Cortex of kidney (tissue), 1 donor: ENCODE measurements at places on chromosomes 11 and 22.

DNA sequence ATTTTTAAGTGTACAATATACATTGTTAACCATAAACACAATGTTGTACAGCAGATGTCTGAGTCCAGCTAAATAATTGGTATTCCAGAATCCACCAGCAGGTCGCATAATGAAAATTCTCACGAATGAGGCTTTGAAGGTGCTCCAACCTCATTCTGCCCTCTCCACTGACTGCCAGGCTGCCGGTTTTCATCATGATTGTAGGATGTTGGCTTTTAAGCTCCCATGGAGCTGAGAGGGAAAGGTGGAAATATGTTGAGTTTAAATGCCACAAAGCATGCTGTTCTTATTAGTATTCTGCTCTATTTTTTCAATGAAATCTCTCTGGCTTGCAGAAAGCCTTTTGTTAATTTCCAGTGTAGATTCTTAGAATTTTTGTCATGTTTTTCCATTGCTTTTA is 337.2 kb upstream of the DDI1 start:
- no peak for DNase-seq

GRCh38 chr11:125886997-125887372 is 483 bp upstream of the HYLS1 start:
- no peak for DNase-seq

DNA sequence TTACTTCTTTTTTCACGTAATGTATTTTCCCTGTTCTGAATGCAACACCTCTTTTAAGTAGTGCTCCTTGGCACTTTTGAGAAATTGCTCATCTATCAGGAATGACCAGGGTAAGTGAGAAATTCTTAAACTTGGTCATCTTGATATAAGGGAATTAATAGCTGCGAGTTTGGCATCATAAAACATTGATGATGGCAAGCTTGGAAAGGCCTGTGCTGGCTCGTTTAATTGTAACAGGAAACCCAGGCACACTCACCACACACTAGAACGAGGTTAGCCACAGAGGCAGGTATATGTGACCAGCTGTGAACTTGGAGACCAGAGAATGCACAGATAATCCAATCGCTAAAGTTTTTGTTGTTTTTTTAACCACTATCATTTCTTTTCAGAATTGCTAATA is 24.3 kb downstream of the FAM118A start:
- no peak for DNase-seq

DNA sequence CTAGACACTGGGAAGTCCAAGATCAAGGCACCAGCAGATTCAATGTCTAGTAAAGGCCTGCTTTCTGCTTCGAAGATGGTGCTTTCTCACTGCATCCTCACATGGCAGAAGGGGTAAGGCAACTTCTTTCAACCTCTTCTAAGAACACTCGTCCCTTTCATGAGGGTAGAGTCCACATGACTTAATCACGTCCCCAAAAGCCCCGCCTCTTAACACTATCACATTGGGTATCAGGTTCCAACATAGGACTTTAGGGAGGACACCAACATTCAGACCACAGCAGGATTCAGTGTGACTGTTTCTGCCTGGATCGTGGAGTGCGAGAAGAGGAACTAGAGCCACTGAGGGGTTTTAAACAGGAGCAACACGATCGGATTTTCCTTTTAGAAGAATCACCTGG is 3.7 kb upstream of the TIRAP start:
- no peak for DNase-seq

GRCh38 chr22:43622886-43623285 is 189.2 kb downstream of the EFCAB6 start:
- DNase-seq = no peak

DNA sequence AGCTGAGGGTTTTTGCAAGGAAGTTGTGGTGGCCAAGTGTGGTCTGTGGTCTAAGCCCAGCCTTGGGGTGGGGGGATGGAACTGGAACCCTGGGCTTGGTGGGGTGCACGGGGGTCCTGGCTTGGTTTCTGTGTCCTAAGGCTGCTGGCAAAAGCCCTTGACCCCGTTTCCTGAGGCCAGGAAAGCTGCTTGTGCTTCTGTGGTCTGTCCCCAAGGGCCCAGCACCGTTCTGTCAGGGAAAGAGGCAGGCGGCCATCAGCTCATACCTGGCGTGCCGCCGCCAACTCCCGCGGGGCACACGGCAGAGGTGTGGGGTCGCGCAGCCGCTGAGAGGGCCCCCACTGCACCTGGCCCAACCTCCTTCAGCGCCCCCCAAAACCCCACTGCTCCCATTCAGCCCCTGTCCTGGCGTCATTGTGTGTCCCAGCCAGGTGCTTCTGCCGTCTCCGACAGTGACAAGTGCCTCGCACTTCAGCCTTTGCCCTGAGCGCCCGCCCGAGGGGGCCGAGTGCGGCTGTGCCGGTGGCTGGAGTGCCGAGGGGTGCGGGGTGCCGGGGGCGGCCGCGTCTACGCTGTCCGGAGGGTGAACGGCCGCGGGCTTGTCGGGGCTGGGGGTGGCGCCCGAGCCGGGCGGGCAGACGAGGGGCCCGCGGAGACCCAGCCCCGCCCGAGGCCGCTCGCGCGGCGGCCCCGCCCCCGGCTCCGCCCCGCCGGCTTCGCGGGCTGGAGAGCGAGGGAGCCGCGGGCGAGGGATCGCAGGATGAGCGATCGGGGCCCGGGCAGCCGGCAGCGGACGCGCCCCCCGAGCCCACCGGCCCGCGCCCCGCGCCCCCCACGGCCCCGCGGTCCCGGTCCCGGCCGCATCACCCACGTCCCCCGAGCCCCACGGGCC is at the start of gene CNIH2:
Gene CNIH2, plus strand, starts transcription at position 705 of the 892 bp plus-strand sequence. CDS start 282 bp downstream, outside the sequence.
- no peak for DNase-seq

DNA sequence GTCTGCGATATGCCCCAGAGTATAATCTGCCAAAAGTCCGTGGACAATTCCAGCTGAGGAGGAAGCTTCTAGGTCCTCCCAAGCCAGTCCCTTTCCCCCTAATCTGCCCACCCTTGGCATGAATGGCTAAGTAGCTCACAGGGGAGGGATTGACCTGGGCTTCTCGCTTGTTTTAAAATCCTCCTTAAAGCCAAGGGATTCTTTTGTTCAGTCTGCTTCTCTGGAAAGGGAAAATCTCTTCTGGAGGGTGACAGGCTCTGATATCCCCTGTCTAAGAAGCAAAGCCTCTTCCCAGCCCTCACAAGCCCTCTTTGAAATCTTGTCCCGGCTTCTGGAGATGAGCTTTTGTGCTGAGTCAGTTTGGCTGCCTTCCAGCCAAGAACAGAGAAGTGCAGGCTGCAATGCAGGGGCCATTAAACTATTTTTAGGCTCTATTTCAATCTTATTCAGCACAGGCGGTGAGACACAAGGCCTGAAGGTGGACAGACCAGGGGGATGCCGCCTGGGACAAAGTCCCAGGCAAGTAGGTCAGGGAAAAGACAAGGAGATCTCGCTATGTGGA is 23.9 kb downstream of the NEFH start:
- DNase-seq = no peak

DNA sequence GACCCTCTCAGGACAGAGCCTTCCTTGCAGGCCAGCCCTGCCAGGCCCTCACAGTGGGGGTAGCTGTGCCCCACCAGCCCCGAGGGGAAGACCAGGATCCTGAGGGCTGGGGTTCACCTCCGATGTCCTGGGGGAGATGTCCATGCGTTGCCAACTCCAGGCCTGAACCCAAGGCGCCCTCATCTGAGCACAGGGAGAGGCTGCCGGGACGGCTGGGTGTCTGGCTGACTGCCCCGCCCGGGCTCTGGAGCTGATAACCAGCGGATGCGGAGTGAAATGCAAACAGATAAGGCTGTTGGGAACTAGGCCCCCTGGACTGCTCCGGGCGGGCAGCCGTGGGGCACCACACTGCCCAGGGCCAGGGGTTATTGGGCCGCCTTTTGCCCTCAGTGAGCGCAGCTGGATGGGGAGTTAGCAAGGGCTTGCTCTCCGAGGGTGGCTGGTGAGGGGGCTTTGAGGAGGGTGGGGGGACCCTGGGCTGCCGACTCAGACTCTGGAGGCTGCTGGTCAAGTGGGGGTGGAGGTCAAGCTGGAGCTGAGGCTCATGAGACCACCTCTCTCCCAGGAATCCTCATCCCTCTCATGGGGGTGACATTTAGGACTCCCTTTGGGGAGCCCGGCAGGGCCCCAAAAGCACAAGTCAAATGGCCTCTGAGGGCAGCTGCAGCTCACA is 5.6 kb upstream of the MUC6 start:
- DNase-seq = no peak

GRCh38 chr11:19463976-19464375 is 223.2 kb upstream of the E2F8 start:
- no peak for DNase-seq
